ENCODE measurements at places on chromosomes 4 and X.

GRCh38 chrX:17939724-17940123 is 78.6 kb upstream of the RAI2 start:
- DNase-seq, result no peak

- DNase-seq, result no peak
Measured at GRCh38 chrX:77640702-77641101, 145.3 kb downstream of the ATRX start.

GRCh38 chr4:176833400-176834175 is 40.9 kb upstream of the VEGFC start:
- no peak for DNase-seq

DNA sequence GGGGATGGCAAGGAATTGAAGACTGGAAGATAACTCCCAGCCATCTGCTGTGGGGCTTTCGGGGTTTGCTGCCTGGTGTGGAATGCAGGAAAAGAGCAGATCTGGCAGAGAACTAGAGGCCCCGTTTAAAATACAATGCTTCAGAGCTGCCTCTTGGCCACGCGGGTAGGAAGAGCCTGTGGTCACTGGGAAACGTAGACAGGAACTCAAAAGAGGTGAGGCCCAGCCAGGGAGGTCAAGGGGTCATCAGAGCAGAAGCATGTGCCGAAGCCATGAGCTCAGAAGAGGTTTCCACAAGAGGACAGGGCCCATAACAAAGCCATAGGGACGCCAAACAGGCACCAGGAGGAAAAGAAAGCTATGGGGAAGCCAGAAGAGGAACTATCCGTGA is 14.5 kb upstream of the STS start:
- no peak for DNase-seq

DNA sequence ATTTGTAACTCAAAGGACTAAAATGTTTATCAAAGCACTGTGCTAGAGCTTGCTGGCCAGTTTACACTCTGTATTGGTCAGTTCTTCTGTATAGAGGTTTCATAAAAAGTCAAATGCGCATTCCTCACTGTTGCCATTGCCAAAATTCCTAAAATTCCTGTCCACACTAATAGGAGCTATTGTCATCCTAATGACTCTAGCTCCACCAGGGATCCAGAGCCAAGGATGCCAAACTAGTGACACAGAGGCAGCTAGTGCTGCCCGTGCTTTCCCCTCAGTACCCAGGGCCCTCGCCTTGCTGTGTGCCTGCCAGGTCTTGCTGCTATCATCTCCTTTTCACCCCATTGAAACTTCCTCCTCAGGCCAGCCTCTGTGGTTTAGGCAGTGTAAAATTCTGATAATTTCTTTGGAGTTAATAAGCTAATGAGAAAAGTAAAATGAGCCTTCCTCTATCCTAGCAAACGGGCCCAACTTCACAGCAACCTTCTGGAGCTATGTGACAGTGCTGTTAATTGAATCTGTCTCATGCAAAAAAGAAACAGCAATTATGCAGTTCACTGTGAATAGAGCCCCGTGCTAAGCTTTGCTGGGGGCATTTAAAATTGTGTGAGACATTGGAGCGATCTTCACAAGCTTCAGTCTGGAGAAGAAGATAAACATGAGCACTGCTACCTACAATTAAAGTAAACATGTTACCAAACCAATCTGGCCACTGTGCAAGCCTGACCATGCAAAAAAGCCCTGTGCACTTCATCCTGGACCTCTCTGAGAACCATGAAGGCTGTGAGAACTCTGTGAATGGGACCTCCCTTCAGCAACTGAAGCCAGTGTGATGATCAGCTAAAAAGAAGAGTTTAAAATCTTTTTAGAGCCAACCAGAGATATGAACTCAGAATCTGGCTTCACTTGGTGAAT is 43.1 kb upstream of the FGF2 start:
- DNase-seq, result no peak

GRCh38 chr4:107658400-107659336 is 61.4 kb downstream of the PAPSS1 start:
- DNase-seq, result no peak

DNA sequence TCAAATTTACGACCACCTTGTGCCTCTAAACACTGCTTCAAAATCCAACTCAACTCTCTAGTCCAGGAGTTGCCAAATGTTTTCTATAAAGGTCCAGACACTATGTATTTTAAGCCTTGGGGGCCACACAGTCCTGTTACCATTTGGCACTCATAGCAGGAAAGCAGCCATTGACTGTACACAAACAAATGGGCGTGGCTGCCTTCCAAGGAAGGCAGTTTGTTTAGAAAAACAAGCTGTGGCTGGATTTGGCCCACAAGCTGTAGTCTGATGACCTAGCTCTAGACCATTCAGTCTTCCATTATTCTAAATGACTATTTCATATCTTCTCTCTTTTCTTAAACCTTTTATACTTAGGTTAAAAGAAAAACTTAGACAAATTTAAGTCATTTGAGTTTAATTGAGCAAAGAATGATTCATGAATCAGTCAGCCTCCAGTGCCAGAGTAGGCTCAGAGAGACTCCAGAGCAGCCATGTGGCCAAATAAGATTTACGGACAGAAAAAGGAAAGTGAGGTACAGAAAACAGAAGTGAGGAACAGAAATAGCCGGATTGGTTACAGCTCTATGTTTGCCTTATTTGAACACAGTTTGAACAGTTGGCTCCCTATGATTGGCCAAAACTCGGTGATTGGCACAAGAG is 825.8 kb upstream of the LCORL start:
- DNase-seq, result no peak

DNA sequence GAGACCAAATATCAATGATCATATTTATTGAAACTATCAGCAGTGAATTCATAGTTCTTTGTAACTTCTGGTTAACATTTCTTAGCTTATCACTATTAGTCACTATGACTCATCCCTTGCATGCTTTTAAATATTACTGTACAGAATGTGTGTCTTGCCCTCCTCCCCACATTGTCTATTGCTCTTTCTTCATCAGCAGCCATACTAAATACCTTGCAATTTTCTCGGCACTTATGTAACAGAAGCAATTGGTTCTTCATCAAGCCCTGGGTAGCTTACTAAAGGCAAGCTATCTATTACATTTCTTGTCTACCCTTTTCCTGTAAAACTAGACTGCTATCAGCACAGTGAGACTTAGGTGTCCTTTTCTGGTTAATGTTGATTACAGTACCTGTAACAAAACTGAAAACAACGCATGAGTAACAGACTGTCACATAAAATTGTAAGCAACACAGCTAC is 8.2 kb downstream of the KLHL4 start:
- no peak for DNase-seq

DNA sequence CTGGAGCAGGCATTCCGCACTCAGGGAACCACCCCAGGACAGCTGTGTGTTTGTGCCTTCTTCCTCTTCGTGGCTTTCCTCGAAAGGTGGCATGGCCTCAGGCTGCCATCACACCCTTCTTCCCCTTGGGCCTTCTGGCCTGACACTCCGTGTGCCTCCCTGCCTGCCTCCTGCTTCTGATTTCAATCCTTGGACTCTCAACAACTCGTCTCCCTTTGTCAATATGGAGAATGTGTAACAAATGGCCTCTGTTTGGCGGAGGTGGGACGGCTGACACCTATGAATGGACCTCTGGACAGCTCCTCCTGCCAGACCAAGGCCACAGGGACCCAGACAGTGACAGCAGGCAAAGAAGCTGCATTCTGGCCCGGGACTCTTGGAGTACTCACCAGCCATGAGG is 137.0 kb downstream of the ENPP6 start:
- no peak for DNase-seq

Data from activated naive CD4-positive, alpha-beta T cell (primary cell).